Astrocyte (in vitro differentiated cells and primary cell): ENCODE measurements at places on chromosomes 12 and 14. TPM values are rescaled to one million over a fixed set of nuclear protein-coding genes. Genes with fewer than 3 reads are reported as not detected.

DNA sequence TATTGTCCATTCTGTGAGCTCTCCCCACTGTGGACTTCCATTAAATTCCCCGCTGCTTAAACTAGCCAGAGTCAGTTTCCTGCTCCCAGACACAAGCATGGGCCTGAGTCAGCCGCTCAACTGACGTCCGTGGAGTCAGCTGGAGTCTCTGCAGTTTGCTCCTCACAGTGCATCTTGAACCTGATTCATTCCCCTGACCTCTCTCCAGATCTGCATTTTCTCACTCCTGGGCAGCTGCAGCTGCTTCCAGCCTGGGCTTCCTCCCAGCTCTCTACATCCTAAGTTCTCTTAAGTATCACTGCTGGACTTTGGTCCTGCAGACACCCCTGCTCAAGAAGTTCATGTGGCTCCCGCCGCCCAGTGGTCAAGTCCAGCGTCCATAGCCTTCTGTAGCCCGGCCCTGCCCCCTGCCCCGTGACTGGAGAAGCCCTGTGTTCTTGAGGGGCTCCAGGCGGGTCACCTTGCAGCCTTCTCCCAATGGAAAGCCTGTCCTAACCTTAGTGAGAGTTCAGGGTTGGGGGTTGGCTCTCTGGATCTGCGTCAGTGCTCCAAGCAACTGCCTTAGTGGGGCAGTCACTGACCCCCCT is 20.0 kb downstream of the NFKBIA start:
- peak; percentile 95 for DNase-seq

DNA sequence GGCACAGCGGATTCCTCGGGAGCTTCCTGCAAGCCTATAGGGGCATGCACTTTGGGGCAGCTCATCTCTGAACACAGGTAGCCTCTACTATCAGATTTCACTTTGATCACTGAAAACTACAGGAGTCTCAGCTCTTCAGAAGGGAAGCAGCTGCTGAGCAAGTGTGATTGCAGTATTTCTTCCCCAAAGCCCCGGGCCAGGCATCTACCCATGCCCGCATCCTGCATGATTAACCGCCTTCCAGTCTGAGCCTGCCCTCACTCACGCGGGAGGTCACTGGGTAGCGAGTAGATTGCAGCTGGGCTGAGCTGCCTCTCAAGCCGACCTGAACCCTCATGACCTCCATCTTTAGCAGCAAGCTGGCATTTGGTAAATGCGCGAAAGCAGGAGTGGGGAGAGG is 334.7 kb downstream of the DPF3 start:
- DNase-seq = peak; percentile 60

- DNase-seq = no peak
These were observed 173.8 kb downstream of the C12orf75 start for GRCh38 chr12:105504286-105504685.

DNA sequence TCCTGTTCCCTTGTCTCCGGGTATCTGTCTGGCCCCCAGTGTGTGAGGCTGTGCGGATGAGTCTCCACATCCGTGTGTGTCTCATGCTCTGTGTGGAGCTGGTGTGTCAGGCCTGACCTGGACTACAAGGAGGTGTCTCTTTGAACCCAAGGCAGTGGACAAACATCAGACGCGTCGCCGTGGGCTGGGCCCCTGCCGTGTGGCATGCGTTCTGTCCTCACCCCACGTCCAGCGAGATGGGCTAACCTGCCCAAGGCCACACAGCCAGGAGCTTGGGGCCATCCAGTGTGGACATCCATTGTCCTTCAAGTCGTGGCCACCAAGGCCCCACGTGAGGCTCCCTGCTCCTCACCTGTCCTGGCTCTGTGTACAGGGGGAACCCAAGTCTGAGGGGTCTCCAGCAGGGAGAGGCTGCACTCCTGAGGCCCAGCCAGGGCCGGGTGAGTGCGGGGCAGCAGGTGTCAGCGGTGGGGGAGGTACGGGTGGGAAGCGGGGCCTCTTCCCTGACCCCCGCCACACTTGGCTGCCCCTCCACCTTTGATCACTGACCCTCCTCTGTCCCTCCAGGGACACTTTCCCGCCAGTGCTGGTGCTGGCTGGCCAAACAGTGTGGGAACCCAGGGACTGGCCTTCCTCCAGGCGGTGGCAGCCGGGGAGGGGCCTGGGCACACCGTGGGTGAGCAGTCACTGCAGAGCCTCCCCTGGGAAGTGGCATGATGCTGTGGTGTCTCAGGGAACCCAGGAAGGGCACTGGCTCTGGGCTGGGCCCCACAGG is 48.5 kb downstream of the CYP46A1 start:
- no peak for DNase-seq

DNA sequence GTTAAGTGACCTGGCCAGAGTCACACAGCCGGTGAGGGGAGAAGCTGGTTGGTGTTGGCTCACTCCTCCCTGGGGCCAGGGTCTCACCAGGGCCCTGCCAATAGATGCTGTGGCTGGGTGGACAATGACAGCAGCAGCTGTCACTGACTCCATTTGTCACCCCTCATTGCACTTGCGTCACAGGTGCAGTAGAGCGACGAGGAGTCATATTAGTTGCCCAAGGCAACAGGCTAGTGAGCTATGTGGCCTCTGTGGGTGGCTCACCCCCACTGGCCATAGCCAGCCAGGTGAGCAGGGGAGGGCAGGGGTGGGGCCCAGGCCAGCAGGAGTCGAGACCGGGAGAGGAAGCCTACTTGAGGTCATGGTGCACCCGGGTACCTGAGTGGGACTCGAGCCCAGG is 9.7 kb downstream of the SLC25A47 start:
- no peak for DNase-seq

DNA sequence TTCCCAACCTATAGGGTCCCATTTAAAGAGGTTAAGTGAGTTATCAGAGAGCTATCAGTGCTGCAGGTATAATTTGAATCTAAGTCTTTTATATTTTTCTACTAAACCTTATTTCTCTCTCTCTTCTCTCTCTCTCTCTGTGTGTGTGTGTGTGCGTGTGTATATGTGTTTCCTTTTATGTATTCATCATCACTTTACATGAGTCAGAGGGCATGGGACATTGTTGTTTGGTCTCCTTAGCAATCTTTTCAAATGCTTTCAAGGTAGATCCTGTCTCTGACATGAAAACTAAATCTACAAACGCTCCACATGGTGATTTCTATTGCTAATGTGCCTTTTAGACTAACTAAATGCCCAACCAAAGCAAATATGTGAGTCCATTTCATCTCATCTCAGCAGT is 459.7 kb downstream of the BTG1 start:
- peak; percentile 61 for DNase-seq

DNA sequence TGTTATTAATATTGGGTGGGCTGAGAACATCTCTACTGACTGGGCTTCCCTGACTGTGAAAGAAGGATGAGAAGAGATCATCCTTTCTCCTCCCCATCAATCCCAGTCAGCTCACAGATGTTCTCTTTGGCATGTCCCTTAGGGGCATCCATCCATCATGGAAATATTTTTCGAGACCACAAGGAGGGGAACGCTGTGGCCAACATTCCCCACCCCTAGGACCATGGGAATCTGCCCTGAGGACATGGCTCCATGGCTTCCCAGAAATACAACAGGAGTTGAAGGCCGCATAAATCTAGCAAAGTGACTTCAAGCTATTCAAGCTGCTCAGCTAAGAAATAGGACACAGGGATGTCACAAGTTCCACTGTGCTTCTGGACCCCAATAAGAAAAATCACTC is 456.8 kb downstream of the MED13L start:
- no peak for DNase-seq

Gene JPH4
- total RNA-seq = 0.87 and 1.1 TPM in 2 replicates

GRCh38 chr12:48758186-48758585 is 30.7 kb downstream of the ADCY6 start:
- no peak for DNase-seq

- DNase-seq = no peak
These were observed 427.7 kb downstream of the FUT8 start for GRCh38 chr14:65840118-65840751.

Gene ULK1
- total RNA-seq = 51.7 and 51.8 TPM in 2 replicates

DNA sequence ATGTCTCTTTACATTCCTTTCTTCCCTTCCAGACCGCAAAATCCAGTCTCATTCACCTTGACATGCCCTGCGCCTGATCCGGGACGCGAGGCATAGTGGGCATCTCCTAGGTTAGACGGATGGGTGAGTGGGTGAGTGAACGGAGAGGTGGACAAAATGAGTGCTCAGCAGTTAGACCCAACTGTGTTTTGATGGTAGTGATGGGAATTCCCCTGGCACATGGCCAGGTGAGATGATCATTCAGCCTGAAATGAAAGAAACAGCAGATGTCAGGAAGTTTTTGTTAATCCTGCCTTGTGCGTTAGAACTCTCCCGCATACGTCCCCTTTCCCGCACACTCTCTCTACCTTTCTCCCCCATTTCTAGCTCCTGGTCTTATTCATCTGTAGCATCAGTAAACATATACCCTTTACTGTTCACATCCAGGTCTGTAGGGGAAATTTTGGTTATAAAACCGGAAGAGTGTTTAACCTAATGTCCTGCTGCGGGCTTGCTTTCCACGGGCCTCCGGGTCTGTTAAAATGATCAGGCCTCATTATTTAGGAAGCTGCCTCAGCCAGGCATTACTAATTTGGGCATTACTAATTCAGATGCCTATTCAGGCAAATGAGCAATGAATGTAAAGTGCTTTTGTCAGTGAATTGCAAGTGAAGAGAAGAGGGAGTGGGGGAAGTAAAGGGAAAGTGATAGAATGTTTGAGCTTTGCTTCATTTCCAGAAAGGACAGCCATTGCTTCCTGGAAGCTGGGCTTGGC is 172.8 kb downstream of the ETV6 start:
- peak; percentile 77 for DNase-seq

Gene GPR132
- 1.7 and 2.2 TPM in 2 replicates for total RNA-seq

DNA sequence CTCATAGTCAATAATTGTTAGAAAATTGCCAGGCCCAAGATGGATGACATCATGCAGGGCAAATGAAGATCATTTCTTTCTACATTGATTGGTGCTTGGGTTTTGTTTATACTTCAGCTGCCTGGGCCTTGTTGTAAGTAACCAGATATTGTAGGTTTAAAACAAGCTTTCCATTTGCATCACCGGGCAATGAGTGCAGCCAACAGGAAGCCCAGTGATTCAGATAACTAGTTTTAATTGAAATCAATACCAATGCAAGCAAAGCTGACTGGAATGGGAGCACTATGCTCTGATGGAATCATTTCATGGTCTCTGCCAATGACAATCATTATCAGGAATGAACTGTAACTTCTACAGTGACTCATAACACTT is 279.3 kb downstream of the DUSP6 start:
- peak; percentile 88 for DNase-seq

DNA sequence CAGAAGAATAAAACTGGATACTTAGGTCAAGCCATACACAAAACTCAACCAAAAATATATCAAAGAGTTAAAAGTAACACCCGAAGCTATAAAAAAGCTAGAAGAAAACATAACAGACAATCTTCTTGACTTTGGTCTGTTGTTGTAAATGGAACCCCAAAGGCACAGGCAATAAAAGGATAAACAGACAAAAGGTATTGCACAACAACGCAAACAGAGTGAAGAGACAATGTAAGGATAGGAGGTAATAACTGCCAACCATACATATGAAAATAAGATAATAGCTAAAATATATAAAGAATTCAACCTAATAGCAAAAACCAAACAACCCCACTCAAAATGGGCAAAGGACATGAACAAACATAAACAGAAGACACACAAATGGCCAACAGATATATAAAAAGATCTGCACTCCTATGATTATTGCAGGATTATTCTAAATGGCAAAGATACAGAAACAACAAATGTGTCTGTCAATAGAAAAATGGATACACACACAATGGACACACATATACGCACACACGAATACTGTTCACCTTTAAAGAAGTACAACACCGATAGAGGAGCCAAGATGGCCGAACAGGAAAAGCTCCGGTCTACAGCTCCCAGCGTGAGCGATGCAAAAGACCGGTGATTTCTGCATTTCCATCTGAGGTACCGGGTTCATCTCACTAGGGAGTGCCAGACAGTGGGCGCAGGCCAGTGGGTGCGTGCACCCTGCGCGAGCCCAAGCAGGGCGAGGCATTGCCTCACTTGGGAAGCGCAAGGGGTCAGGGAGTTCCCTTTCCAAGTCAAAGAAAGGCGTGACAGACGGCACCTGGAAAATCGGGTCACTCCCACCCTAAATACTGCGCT is 1137.1 kb downstream of the FSCB start:
- no peak for DNase-seq

DNA sequence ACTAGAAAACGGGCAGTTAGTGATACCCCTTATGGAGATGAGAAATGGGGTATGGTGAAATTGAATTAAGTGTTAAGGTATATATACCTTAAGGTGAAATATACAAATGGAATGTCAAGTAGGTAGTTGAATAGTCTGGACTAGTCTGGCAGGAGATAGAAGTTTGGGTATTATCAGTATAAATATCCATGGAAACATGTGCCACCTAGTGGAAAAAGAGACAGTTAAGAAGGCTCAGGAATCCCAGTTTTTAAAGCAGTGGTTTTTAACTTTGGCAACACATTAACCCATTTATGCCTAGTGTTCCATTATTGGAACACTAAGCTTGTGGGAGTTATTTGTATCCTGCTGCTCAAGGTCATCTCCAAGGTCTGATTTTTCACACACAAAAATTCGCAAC is 38.6 kb upstream of the TPH2 start:
- DNase-seq = peak; percentile 2

DNA sequence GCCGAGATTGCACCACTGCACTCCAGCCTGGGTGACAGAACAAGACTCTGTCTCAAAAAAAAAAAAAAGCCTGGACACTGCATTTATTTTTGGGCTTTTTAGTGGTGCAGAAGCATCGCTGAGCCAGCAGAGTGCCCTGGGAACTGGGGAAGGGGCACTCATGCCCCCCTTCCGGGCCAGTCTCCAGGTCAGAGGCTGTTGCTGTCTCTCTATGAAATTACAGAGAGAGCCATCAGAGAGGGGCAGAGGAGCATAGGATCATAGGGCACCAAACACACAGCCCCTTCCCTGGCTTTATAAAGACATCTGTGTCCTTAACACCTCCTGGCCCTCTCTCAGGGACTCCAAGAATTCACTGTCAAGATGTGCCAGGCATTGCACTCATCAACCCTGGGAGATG is 195.8 kb downstream of the CALM1 start:
- no peak for DNase-seq

DNA sequence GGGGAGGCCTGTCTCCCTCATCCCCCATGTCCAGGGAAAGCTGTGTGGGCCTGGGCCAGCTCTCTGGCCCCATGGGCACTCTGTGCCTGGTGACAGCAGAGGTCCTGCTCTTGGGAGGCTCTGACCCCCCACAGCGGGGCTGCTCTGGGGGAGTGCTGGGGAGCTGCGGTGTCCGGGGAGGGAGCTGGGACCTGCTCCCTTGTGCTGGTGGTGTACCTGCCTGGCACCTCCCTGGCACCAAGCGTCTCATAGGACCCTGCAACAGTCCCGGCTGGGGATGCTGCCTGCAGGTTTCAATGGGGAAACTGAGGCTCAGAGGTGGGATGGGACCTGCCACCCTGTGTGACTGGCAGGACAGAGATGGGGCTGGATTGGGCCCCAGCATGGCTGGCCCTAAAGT is 111.3 kb downstream of the KIF26A start:
- no peak for DNase-seq

Gene SFSWAP
- total RNA-seq = 32.8 and 35.7 TPM in 2 replicates

Gene TAS2R7
- not detected in 2 replicates for total RNA-seq
